ENCODE measurements at places on chromosomes 3 and 15.

DNA sequence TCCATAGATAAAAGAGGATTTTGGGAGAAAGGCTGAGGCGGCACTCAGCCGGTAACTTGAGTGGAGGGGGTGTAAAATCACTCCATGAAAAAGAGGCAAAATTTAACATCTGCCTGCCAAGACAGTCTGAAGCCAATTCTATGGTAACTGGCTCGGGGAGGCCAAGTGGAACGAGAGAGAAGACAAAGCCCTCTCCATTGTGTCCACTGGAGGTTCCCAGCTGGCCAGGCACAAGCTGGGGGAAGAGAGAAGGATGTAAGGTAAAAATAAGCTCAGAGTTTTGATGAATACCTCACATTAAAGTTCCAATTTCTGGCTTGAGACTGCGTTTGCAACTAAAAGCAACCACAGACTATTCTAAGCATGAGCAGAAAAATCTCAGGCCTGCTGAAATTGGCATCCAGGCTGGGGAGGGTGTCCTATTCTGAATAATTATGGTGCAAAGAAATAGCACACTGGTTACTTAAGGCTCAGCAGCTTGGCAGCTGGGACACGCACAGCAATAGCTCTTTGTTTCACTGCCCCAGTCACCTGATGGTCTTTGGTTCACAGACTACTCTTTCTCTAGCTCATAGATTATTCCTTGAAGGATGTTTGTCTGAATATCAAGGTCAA is 48.8 kb downstream of the CHRD start:
- DNase-seq = no peak

GRCh38 chr3:119774444-119774843 is 7.5 kb upstream of the NR1I2 start:
- no peak for DNase-seq

GRCh38 chr3:31456373-31456772 is 76.4 kb upstream of the STT3B start:
- DNase-seq = no peak

DNA sequence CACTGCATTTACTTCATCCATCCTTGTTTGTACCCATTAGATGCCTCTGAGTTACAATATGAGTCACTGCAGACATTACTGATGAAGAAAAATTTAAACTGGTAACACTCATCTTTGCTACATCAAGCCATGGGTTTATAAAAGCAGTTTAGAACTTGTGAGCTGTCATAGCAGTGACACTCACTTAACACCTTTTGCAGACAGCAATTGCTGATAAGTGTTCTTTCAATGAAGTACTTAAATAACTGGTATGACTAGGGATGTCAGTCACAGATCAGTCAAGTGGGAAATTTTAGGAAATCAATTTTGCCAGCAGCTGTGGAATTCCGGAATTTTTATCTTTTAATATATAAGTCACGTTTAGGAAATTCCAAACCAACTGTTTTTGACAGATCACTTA is 643.0 kb downstream of the TBL1XR1 start:
- no peak for DNase-seq

DNA sequence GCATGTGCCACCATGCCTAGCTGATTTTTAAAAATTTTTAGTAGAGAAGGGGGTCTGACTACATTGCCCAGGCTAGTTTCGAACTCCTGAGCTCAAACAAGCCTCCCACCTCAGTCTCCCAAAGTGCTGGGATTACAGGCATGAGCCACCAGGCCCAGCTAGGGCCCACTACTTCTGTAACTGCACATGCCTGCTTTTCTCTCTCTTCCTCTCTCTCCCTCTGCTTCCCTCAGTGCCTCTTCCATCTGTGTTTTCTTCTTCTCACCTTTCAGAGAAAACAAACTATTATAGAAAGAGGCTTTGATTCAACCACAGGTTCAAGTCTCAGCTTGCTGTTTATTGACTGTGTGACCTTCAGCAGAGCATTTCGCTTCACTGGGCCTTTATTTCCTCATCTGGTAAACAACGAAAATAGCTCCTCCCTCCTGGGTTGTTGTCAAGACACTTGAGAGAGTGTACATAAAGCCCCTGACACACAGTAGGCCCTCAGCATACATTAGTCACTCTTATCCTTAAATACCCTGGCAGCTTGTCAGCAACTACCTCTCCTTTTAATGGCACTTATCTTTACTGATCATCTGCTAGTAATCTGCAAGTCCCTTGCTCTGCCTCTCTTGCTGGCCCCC is 10.2 kb downstream of the TADA3 start:
- DNase-seq = no peak

- DNase-seq = no peak
Observed at GRCh38 chr3:46825450-46825849, 37.8 kb downstream of the MYL3 start.

DNA sequence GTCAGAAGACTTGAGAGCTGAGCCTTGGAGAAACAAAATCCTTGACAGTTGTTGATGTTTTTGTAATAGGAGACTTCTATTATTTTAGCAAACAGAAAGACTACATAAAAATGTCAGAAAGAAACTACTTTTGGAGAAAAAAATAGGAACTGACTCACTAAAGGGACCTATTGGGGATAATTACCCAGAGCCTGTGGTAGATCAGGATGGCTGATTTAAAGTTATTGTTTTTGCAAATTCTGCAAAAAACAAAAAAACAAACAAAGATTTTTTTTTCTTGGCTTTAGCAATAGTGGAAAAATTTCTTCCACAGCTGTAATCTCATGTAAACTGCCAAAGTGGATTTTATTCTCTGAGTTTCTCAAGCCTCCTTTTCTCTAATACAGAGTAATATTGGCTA is 101.5 kb upstream of the SATB1 start:
- no peak for DNase-seq

- no peak for DNase-seq
Observed at GRCh38 chr3:156689608-156690007, 15.2 kb downstream of the TIPARP start.

GRCh38 chr15:62953021-62953420 is 89.5 kb upstream of the TPM1 start:
- DNase-seq = no peak

- DNase-seq = no peak
Observed at GRCh38 chr15:38378161-38378560, 75.8 kb upstream of the FAM98B start.

- no peak for DNase-seq
Observed at GRCh38 chr15:100889385-100890050, 9.9 kb downstream of the ALDH1A3 start.

DNA sequence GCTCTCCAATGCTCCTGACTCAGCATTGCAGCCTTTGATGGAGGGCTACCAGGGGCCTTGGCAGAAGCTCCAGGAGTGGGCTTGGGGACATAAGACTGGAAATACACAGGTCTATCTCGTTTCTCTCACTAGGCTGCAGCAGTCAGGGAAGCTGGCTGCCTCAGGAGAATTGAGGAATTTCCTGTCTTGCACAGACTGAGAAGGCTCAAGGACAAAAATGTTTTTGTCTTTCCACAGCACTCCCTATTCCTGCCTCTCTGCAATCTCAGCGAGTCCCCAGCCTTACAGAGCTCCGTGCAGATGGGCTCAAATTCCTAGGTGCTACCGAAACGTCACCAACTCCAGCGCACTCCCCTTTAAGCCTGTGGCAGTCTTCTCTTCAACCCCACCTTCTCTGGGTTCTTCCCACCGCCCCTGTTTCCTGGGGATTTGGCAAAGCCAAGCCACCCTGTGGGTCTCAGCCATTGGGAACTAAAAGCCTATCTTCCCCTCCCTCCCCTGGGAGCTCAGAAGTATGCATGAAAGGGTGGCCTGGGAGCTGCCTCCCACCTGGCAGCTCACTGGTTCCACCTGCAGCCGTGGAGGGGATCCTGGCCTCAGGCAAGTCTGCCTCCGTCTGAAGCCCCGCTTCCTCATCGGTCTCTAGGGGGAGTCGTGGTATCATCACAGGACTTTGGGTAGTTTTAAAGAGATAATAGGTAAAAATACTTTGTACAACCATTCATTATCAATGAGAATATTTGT is 322.6 kb upstream of the FRG2C start:
- no peak for DNase-seq

GRCh38 chr3:120182613-120183511 is 88.6 kb upstream of the GSK3B start:
- DNase-seq = no peak

GRCh38 chr15:89841306-89841705 is 26.7 kb upstream of the ANPEP start:
- no peak for DNase-seq

DNA sequence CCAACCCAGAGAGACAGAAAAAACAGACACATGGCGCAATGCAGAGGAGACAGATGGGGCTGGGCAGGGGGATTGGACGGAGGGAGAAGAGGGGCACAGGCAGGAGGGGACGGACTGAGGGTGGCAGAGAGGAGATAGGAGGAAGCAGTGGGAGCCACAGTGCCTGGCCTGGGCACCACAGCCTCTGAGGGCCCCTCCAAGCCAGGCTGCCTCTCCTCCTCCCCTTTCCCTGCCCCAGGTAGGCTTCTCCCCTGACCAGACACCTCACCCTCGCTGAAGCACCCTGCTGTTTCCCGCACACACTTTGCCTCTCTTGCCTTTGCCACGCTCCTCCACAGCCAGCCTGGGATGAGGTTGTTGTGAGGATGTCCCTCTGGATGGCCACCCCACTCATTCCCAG is 84.0 kb upstream of the PRR20G start:
- no peak for DNase-seq

DNA sequence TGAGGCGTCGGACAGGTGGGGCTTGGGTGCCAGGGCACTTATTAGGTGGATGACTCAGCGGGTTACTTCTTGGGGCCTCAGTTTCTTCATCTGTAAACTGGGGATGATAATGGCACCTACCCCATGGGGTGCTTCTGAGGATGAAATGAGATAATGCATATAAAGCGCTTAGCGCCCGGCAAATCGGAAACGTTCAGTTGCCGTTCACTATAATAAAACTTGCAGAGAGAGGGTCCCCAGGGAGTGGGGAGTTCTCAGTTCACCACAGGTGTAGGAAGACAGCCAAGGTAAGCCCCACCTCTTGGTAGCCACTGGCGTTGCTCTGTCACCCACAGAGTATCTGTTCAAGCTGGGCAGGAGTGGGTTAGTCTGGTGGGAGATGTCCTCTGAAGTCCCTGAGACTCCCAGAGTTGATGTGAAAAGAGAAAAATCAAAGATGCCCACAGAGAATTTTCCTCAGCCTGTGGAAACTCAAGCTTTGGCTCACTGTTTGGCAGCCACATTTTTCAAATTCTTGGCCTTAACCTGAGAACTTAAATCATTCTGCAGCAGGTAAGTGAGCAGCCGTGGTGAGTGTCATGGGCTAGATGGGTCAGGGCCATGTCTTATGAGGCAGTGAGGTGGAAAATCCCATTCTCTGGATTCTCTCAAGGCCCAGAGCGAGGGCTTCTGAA is 221.5 kb upstream of the BHLHE40 start:
- DNase-seq = no peak

GRCh38 chr3:112735926-112736325 is 95.0 kb upstream of the CCDC80 start:
- DNase-seq = no peak

DNA sequence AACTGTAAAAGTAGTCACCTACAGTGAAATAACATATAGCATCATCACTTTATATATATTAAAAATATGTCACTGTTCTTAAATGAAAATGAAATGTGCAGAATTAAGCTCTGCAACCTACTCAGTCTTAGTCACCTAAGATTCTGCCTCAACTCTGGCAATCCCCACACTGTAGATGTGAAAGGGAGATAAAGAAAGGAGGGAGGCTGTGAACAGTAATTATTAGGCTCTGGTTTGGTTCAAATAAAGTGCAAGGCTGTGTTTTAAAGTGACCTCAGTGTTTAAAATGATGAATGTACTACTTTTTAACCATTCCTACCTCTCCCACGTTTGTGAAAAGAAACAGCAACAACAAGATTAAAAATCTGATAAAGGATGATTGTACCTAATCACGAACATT is 72.2 kb downstream of the ATP8B4 start:
- no peak for DNase-seq

DNA sequence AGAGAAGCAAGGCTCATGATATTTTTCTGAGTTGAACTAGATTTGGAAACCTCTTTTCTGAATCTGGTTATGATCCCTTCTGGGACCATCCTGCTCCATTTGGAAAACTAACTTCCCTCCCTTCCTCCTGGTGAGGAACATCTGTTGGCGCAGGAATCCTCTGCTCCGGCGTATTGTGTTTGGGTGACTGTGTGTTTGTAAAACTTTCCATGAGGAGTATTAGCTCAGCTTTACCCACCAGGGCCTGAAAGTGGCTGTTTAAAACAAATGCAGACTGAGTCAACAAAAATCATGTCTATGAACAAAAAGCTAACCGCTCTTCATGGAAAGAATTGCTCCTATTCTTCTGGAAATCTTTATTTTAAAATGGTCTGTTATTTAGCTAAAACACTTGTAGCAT is 17.7 kb downstream of the STARD9 start:
- no peak for DNase-seq

- no peak for DNase-seq
Observed at GRCh38 chr15:63539521-63539920, 35.1 kb downstream of the USP3 start.

DNA sequence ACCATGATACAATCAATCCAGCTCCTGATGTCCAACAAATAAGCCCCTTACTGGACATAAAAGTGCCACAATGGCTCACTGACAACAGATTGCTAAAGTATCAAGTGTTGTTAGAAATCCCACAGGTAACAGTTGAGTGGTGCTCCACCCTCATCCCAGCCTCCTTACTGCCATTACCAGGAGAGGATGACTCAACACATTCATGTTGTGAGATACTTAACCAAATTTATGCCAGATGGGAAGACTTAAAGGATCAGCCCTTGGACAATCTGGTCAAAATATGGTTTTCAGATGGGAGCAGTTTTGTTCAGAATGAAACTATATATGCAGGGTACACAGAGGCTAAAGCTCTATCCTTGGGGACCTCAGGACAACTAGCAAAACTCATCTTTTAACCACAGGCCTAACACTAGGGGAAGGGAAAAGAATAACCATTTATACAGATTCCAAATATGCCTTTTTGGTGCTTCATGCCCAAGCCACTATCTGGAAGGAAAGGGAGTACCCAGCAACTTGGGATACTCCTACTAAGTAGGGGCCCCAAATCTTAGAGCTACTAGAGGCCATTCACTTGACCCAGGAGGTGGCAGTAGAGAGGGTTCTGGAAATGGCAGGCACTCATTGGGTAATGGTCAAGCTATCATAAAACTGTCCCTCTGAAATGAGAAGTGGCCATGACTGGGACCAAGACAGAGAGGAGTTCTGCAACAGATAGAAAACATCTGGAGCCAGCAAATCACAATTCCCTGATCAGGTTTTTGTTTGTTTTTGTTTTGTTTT is 6.9 kb upstream of the ZNF662 start:
- no peak for DNase-seq

DNA sequence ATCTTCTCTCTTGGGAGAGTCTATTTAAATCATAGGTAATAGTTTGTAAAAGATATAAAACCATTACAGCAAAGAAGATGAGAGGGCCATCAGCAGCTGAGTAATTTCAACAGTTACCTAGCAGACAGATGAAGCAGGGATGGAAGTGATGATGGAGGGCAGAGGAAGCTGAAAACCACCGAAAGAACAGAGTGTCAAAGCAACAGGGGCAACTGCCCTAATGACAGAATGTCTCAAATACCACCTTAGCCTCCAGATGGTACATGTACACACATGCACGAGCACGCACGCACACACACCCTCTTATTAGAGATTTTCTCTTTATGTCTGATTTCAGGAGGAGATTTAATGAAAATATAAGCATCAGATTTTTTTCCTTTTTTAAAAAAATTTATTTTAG is 64.5 kb downstream of the NEDD4 start:
- DNase-seq = no peak

Data from activated CD8-positive, alpha-beta memory T cell treated with anti-CD3 and anti-CD28 coated beads for 24 hours (primary cell).